ENCODE measurements at places on chromosomes 2 and 18.

GRCh38 chr2:669323-669722 is 7.9 kb downstream of the TMEM18 start:
- DNase-seq, result no peak

GRCh38 chr2:52264488-52264887 is 1232.6 kb upstream of the NRXN1 start:
- DNase-seq, result no peak

DNA sequence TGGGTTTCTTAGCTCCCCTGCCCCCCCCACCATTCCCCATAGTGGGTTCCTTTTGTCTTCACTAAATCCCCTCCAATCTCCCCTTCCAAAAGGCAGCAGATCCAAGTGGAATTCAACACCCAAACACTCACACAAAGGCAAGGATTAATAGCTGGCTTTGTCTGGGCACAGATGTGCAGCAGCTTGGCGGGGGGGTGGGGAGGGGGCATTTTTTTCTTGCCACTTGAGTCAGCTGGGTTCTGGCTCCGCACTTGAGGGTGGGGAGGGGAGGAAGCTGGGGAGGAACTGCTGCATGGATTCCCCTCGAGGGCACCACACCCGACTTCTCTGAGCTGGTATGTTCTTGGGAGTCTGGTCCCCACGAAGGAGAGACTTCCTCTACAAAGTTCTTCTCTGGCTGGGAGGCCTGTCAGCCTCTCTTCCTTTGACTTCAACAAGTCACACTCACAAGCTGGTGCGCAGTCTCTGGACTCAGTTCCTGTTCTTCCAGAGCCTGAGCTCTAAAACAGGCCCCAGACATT is 36.0 kb downstream of the SERTAD2 start:
- DNase-seq, result no peak

DNA sequence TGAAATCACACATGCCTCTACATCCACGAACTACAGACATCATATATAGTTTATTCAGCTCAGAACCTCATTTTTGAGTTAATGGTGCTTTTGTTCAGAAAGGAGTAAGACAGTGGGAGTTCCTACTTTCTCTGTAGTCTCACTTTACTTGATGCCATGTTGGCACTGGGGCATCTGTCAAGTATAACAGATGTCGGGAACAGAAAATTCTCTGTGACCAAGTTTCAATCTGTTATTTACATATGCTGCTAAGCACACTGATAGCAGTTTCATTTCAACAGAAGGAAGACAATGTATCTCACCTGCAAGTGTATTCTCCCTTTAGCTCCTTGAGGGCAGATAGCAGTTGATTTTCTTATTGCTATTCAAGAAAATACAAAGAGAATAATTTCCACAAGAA is 774.1 kb downstream of the METTL4 start:
- no peak for DNase-seq

- DNase-seq, result no peak
Measured at GRCh38 chr2:137969418-137969765, 5.1 kb downstream of the HNMT start.

- DNase-seq, result no peak
Measured at GRCh38 chr2:54599914-54600313, 123.5 kb upstream of the EML6 start.

DNA sequence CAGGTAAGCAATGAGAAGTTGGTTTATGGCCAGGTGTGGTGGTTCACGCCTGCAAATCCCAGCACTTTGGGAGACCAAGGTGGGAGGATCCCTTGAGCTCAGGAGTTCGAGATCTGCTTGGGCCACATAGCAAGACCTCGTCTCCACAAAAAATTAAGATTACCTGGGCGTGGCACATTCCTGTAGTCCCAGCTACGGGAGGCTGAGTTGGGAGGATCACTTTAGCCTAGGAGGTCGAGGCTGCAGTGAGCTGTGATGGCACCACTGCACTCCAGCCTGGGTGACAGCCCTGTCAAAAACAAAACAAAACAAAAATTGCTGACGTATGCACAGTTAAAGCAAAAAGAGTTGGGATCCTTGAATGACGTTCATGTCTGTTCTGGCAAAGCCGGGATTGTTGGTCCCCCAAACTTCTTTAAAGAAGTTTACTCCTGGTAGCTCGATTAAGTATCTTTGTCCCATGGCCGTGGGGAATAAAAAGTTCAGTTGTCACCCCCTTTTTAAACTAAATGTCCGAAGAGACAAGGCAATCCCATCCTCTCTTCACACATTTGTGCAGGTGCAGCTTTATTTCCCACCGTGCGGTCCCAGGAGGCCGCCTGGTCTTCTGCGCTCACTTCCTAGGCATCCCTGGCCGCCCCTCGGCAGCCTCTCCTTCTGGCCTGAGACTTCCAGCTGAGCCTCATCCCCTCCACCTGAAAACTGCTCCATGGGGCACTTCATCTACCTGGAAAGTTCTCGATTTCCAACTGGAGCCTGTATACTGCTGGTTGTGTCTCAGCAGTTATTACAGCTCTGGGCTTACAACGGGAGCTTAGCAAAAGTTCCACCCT is 762 bp upstream of the SPOPL start:
- DNase-seq, result no peak

GRCh38 chr18:79877163-79878091 is 74.0 kb downstream of the SLC66A2 start:
- DNase-seq, result no peak

- DNase-seq, result no peak
Measured at GRCh38 chr2:38601463-38602135, 1.1 kb downstream of the HNRNPLL start.

- DNase-seq, result no peak
Measured at GRCh38 chr2:216064014-216064630, 17.5 kb downstream of the PECR start.

DNA sequence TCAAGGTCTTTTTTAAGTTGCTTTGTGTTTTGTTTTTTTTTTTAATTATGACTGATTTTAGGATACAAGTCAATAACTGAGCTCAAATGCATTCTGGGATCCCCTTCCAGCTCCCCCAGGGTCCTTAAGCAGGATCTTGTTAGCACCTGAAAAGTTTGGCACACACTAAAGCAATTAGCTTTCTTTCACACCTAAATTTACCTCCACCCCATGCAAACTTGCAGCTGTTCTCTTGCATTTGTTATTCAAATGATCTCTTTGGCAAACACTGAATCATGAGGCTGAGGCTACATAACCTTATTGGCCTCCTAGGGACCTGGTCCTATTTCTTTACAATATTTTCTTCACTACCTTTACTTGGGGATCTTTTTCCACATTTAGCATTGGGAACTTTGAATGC is 2026.1 kb upstream of the CELF4 start:
- no peak for DNase-seq

GRCh38 chr2:603427-603826 is 73.8 kb downstream of the TMEM18 start:
- DNase-seq, result no peak

DNA sequence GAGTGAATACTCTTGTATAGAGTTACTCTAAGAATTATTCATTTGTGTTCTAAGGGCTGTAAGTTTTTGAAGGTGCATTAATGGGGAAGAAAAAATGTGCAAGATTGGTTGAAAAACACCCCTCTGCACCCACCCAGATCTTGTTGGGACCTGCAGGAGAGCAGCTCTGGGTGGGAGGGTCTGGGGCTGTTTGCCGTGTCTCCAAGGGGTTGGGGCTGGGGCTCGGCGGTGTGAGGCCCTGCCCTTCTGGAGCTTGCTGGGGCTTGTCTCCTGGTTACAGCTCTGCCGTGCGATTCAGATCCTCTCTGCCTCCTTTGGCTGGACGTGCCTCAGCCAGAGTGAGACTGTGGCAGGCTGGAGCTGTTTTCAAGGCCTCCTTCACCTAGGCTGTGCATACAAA is 26.1 kb downstream of the IGFBP2 start:
- no peak for DNase-seq

DNA sequence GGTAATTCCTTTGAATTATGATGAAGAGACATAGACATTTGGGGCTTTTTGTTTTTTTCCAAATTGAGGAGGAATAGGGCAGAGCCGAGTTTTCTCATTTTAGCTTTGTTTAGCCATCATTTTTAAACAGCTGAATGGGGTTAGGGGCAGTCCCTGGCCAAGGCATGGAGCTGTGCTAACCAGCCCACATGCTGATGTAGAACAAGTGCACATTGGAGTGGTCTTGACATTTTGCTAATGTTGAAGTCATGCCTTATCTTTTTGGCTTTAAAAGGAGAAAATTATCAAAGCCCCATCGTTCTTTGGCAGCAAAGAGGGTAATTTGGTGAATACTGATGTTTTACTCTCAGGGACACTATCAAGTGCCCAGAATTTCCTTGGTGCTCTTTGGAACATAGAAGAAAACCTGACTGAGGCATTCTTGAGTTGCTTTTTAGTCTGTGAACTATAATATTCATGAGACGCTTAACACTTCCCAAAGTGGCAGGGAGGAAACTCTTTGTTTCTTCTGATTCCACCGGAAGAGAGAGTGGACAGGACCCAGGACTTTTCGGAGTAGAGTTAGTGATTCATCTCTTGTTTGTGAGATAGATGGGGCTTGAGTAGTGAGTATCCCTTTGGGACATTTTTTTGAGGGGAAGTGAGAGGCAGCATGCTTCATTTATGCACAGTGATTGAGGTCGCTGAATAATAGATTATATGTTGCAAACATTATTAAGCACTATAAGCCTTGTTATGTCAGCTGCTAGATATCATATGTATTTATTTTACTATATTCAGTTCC is 45.0 kb downstream of the MTA3 start:
- no peak for DNase-seq

DNA sequence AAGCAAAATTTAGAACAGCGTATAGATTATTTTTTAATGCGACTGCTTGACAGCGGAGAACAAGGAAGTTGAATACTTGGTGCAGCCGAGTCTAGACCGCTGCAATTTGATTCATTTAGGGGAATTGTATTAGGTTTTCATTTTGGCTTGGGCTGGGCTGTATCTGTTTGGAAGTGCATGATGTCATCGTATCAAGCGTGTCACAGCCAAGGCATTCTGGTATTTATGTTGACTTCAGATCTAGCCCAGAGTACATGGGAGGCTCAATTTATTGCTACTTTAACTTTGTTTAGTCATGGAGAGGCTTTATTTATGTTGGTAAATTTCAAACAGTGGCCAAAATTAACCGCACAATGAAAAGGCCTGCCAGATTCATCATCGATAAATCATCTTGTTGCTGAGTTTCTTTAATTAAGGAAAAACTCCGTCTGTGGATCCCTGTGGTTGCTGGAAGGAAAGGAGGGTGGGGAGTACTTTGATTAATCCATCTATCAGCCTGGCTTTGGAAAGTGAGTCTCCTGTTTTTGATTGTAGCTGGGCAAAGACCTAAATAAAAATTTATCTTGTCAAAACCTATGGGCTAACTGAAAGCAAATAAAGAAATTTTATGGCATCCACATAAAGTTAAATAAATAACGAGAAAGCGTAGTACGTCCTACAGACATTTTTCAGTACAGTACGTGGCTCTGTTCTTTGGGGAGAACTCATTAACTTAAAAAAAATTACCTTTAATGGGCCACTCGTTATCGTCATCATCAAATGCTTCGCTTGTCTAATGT is 230.4 kb upstream of the SPRED2 start:
- no peak for DNase-seq

DNA sequence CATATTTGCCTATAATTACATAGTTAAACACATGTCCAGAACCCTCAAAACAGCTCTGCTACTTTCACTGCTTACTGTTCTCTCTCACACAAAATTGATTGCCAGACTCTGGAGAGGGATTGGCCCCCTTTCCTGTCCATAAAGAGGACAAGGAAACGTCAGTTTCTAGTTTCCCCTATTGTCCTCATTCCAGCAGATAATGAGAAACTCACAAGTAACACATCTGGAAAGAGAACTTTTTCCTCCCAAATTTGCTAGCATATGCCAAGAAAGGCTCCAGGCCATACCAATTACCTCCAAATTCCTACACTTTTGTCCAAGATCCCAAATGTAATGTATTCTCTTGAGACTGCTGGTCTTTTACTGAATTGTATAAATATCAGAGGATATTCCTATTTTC is 200.5 kb downstream of the EXOC6B start:
- no peak for DNase-seq

GRCh38 chr18:38460657-38461056 is 895.1 kb upstream of the CELF4 start:
- no peak for DNase-seq

GRCh38 chr18:13550418-13551304 is 175.7 kb downstream of the FAM210A start:
- DNase-seq, result no peak

DNA sequence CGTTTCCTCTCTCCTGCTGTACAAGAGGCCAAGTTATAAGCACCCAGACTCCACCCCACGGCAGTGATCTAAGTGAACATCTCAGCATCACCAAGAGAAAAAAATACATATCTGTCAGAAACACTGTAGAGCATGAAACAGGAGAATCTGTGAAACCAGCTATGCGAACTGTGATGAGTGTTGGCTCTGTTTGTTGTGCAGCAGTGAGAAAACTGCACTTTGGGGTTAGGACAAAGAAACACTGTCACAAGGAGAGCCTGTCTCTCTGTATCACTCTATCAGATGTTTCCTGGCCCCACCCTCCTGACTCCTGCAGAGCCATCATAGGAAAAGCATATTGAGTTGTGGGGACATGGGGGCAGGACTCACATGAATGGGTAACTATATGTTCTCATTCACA is 87.1 kb downstream of the LAMA3 start:
- no peak for DNase-seq

GRCh38 chr18:3816610-3817363 is 366.8 kb downstream of the TGIF1 start:
- DNase-seq, result no peak

GRCh38 chr2:88028931-88029330 is 12.6 kb upstream of the RNU2-63P start:
- DNase-seq, result no peak

DNA sequence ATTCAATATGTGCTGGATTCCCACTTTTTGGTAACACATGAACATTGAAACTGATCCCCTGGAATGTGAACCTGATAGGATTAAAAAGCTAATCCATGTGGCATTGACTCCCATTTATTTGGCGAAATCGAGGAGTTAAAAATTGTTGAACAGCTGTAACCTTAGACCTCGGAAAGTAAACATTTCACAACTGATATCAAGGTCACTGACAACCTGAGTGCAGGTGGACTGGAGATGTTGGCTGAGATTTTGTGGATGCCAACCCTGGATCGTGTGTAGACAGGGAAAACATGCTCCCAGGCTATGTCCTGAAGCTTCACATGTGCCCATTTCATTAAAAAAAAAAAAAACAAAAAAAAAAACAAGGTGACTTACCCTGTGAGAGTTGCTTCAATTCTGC is 204.8 kb downstream of the SETBP1 start:
- DNase-seq, result no peak

GRCh38 chr18:3083766-3084165 is 70.8 kb upstream of the LPIN2 start:
- no peak for DNase-seq

DNA sequence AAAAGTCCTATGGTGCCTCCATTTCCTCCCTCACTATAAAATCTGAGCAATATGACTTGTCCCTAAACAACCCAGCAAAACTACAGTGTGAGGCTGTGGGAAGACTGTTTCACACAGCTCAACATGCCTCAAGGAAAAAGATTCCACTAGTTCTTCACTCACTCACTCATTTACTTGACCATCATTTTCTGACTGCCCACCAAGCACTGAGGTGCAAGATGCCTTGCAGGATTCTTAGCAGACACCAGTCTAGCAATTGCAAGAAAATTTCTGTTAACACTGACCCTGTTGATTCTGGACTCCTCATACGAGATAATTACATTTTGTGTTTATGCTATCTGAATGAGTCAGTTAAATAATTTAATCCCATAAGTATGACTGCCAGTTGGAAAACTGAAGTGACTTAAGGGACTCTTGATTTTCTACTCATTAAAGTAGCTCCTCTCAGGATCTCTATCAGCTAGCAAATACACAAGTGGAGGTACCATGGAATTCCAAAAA is 51.9 kb upstream of the PCBP1 start:
- DNase-seq, result no peak
